DMS79 (cell line): ENCODE measurements at places on chromosomes 1 and 21.

DNA sequence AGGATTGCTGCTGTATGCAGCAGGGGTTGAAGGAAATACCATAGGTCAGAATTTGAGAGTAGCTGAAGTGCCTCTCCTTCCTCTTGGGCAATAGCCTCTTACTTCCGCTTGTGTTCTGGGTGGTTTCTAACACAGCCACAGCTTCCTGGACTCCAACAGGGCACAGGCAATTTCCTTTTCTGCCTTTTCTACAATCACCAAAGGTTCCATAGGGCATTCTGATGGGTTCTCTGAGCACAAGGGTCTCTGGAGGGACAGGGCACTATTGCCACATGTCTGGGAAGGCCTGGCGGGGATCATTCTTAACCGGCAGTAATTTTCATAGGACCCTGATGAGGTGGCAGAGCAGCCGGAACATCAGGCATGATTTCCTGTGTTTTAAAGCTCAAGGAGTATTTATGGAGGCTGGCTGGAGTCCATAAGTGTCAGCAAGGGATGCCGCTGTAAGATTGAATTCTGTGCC is 5.5 kb upstream of the AGTRAP start:
- no peak for DNase-seq

GRCh38 chr1:226100436-226101391 is 38.2 kb downstream of the H3-3A start:
- peak; percentile 15 for DNase-seq

GRCh38 chr1:164223378-164223777 is 335.6 kb upstream of the PBX1 start:
- DNase-seq, result peak; percentile 88

GRCh38 chr1:178461104-178461503 is 35.7 kb downstream of the CLEC20A start:
- no peak for DNase-seq

- no peak for DNase-seq
These were observed 8.1 kb downstream of the TDRD5 start for GRCh38 chr1:179599623-179600249.
